ENCODE measurements at places on chromosomes 7 and 10.

- no peak for DNase-seq
Measured at GRCh38 chr10:52212802-52213201, 101.3 kb upstream of the DKK1 start.

DNA sequence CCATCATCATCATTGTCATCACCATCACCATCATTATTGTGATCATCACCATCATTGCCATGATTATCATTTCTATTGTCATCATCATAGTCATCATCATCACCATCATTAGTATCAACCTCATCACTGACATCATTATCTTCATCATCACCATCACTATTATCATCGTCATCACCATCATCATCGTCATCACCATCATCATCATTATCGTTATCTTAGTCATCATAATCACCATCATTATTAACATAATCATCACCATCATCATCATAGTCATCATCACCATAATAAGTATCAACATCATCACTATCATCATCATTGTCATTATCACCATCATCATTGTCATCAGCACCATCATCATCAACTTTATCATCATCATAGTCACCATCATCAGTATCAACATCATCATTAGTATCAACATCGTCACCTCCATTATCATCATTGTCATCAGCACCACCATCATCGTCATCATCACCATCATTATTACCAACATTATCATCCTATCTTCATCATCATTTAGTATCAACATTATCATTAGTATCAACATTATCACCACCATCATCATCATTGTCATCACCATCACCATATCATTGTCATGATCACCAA, 241.3 kb downstream of the ADARB2 start:
- DNase-seq = no peak

DNA sequence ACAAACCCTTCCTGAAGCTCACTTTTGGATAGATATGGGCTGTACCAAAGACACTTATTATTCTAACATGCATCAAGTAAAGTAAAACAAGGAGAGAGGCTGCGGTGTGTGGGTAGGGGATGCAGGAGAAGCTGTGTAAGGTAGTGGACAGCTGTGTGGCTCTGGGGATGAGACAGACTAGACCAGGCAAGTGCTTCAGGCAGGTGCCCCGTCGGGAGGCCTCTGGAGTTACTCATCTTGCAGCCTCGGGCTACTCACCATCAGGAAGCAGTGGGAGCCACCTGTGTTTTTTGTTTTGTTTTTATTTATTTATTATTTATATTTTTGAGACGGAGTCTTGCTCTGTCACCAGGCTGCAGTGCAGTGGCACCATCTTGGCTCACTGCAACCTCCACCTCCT, 49.3 kb upstream of the NCAPG2 start:
- DNase-seq = peak; percentile 12

- no peak for DNase-seq
Measured at GRCh38 chr7:143367972-143368371, 5.5 kb upstream of the FAM131B start.

GRCh38 chr10:88064608-88065382, 201.4 kb downstream of the PTEN start:
- DNase-seq = peak; percentile 46

- no peak for DNase-seq
Measured at GRCh38 chr10:73553761-73554160, 37.4 kb downstream of the USP54 start.

DNA sequence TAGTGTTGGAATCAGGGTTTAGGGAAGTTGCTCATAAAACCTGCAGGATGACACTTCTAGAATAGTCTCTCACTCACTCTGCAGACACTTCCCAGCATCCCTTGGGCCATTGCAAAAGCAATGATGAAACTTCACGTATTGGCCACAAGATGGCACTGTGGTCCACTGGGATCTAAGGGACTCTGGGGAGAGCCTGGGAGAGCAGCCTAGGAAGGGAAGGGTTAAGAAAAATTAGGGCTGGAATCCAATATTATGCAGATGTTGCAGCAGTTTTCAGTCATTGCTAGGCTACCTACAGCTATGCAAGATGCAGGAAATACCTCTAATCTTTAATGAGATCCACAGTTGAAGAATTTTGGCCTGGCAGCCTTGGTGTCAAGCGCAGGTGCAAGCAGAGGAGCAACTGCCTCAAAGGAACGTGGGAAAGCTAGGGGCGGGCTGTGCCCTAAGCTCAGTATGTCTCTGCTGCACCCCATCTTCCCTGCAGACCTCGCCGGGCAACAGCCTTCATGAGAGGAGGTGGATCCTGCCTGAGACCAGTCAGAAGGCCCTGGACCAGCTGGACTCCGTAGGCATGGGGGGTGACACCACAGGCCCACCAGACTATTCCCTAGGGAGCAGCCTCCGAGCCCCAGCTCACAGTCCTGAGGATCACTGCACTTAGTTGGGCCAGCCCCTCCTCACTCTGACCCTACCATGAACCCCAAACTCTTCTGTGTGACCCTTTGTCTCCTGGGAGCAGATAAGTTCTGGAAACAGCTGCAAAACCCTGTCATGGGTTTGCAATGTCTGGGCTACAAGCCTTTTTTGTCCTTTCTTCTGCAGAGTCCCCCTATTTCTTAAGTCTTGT, 127.9 kb upstream of the PRSS58 start:
- DNase-seq = peak; percentile 67

- DNase-seq = no peak
Measured at GRCh38 chr7:149741629-149742028, 31.8 kb downstream of the ZNF467 start.

- DNase-seq = no peak
Measured at GRCh38 chr7:122974229-122974628, 21.3 kb downstream of the TAS2R16 start.

DNA sequence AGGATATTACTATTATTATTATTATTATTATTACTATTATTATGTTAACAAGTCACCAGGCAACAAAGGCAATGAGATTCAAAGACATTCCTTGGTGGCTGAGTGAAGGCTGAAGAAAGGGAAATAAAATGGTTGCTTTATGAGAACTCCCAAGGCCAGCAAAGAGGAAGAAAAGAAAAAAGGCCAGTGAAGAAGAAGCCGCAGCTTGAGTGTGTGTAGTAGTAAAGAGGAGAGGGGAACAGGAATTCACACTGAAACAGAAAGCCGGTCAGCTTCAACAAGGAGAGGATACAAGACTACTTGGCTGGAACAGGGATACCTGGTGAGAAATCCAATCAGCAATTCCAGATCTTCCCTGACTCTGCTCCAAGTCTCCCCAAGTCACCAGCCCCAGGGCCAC, 42.4 kb downstream of the PLXNA4 start:
- no peak for DNase-seq

DNA sequence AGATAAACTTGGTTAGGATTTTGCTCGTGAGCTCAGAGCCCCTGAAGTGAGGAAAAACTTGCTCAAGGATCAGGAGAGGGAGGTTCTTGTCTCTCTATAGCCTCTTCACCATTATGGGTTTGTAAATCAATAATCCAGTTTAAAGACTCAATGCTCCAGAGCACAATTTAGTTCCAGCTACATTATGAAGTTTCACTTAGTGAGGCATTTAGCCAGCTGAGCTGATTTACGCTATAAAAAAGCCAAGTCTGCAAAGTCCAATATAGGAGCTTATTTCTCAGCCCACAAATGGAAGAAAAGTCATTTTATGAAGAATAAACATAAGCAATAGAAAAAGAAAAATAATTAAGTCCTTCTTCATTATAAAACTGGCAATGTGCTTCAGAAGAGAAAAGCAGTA, 130.6 kb downstream of the STRA8 start:
- DNase-seq = no peak

- no peak for DNase-seq
Measured at GRCh38 chr7:26337232-26337865, 45.7 kb downstream of the SNX10 start.

- DNase-seq = no peak
Measured at GRCh38 chr10:112955582-112956421, 5.8 kb downstream of the TCF7L2 start.

GRCh38 chr7:118369987-118370386, 145.5 kb downstream of the ANKRD7 start:
- no peak for DNase-seq

GRCh38 chr10:27100813-27101347, 586 bp upstream of the ANKRD26 start:
- peak; percentile 52 for DNase-seq

- no peak for DNase-seq
Measured at GRCh38 chr10:97321804-97322190, 2.7 kb downstream of the FRAT1 start.

DNA sequence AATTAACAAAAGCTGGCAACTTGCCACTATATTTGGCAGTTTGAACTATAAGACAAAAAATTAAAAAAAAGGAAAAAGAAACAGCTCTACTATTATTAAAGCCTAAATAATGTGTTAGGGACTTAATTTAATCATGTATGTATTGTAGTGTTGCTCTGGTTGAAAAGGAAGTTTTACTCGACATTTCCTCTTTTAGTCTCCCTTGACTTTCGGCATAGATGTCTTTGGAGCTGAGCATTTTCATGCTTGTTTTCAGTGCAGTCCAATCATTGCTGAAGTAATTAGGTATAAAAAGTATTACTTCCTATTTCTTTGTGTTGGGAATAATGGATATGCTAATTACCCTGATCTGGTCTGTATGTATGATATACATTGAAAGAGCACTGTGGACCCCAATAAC, 216.8 kb upstream of the KLF6 start:
- DNase-seq = no peak

DNA sequence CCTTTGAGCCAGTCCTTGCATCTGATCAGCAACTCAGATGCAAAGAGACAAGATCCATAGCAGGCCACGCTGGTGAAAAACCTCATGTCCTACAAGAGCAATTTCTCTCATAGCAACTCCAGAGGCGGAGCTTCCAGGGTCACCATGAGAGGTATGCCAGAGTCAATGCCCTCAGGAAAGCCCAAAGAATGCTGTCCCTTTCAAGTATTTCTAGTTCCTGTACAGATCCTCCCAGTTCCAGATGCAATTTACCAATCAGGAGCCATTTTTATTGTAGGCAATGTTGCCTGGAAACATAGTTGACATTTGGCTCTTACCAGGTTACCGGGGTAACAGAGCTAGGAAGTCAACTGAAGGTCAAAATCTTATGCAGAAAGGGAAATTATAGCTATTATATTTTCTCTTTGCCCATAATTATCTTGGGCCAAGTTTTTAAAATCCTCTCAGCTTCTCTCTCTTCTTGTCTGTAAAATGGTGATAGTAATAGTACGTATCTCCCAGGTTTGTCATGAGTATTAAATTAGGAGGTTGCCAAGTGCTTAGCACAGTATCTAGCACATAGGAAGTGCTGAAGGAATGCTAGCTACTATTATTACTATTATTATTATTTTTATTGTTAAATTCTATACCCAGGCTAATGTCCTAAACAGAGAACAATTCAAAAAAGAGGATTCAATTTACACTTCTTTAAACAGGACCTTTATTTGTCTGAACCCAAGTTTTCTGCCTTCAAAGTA, 46.3 kb upstream of the TM9SF3 start:
- no peak for DNase-seq

GRCh38 chr7:39741942-39742623, 118.7 kb downstream of the RALA start:
- DNase-seq = peak; percentile 56

DNA sequence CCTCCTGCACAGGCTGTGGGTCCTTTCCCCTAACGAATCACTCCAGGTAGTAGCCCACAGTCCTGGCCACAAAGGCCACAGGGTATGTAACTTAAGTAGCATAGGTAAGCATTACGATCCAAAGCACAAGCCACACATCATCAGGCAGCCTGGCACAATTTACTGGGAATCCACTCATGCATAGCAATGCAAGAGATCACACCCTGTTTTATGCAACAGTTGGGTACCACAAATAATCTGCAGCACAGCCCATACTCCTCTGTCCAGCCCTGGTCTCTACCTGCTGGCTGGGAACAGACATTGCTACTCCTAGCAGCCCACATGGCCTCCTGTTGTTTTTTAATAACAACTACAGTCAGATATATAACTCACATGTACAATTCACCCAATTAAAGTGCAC, 34.3 kb downstream of the SRPK2 start:
- no peak for DNase-seq

- no peak for DNase-seq
Measured at GRCh38 chr7:6172910-6173295, 99.5 kb downstream of the CYTH3 start.

DNA sequence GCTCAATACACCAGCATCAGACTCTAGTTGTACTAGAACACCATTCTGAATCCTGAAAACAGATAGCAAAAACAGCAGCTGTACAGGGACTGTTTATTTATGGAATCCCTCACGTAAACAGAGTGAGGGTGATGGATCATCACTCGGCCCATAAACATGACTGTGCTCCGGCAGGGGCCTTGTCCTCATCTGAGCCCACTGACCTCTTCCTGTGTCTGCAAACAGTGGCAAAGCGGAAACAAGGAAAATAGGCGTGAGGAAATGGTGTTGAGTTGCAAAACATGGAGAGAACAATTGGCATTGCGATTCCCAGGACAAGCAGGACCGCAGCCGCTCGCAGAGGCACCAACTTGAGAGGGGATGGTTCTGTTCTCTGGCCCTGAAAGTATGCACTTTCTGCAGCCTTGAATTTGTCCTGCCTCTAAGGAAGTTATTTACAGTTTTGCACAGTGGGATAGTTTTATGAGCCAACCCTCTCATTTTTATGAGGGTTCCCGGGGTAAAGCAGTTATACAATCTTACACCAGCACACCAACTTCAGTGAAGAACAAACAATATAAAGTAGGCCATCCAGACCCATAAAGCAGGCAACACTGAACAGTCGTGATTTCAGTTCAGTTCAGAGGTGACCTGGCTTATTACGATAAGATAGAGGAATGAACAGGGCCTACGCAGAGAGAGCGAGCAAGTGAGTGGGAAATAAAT, 248.0 kb upstream of the FZD8 start:
- DNase-seq = no peak

DNA sequence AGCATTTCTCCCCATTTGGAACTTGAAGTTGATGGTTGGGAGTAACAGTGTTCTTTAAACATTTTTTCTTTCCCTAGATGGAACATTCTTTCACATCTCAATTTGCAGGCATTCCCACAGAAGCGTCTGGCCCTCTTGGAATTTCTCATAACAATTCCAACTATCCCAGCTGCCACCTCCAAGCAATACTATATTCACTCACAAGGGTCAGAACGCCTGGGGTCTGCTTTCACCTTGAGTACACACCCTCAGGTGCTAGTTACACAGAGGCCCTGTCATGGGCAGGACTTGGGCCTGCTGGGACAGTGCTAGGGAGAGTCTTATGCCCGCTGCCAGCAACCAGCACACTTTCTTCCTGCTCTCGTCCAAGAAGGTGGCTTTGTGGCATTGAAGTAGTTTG, 136.5 kb downstream of the JCAD start:
- no peak for DNase-seq
